ENCODE measurements at places on chromosomes 2 and 18.

DNA sequence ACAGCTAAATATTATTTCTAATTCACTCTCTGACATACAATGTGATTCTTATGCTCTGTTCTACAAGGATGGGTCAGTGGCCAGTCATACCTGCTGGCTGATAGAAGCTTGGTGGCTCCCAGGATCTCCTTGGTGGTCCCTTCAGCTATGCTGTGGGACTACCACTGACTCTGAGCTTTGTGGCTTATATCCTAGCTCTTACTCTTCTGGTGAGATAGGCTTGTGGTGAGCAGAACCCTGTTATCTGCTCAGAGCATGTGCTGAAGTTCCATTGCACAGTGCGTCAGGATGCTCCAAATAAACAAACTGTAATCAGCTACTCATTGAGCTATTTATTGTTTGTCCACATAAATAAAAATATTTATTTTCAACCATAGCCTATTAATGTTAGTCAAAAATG is 51.7 kb downstream of the MFSD6 start:
- no peak for DNase-seq

DNA sequence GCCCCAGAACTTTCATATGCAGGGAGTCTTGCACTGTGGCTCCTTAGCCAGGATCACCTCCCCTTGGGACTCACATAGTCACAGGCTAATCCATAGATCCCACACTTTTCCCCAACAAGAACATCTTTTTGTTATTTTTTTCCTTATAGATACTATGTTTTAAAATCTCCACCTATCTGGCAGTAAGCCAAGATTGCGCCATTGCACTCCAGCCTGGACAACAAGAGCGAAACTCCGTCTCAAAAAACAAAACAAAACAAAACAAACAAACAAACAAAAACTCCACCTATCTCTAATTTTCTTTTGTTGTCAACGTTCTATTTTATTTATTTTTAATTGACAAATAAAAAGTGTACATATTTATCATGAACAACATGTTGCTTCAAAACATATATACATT is 141.7 kb downstream of the PDE11A start:
- no peak for DNase-seq

GRCh38 chr2:158381205-158381604 is 75.3 kb downstream of the CCDC148 start:
- no peak for DNase-seq

DNA sequence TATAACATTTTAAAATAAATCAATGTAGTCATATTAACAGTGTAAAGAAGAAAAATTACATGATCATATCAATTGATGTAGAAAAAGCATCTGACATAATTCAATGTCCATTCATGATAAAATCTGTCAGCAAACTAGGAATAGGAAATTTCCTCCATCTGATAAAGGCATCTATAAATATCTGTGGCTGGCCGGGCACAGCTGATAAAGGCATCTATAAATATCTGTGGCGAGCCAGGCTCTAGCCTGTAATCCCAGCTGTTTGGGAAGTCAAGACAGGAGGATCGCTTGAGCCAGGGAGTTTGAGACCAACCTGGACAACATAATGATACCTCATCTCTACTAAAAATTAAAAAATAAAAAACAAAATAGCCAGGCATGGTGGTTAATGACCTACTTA is 18.1 kb upstream of the RANBP2 start:
- DNase-seq, result no peak

GRCh38 chr2:126658905-126659561 is 3.1 kb downstream of the GYPC start:
- DNase-seq, result peak; percentile 87

GRCh38 chr2:127356531-127356930 is 31.2 kb downstream of the MAP3K2 start:
- DNase-seq, result no peak

- no peak for DNase-seq
Observed at GRCh38 chr2:29187926-29188325, 72.7 kb downstream of the CLIP4 start.
